ENCODE measurements at places on chromosomes 5 and 9.

- DNase-seq, result no peak
Measured at GRCh38 chr9:125393426-125393825, 131.8 kb downstream of the GAPVD1 start.

- DNase-seq, result no peak
Measured at GRCh38 chr5:546376-546908, 22.2 kb upstream of the SLC9A3 start.

DNA sequence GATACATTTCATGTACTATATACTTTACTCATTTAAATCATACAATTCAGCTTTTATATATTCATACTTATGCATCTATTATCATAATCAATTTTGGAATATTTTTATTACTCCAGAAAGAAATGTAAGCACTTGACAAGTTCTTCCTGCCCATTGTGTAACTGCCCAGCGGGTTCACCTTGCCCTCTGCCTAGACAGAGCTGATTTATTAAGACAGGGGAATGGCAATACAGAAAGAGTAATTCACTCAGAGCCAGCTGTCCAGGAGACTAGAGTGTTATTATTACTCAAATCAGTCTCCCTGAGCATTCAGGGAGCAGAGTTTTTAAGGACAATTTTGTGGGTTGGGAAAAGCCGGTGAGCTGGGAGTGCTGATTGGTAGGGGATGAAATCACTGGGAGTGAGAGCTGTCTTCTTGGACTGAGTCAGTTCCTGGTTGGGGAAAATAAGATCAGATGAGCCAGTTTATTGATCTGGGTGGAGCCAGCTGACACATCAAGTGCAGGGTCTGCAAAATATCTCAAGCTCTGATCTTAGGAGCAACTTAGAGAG, 16.1 kb upstream of the SPIN1 start:
- no peak for DNase-seq

GRCh38 chr5:172223901-172224873, 30.2 kb downstream of the EFCAB9 start:
- DNase-seq, result peak; percentile 33

- peak; percentile 8 for DNase-seq
Measured at GRCh38 chr5:120457839-120458507, 6.1 kb upstream of the PRR16 start.

GRCh38 chr9:34929506-34930102, 28.5 kb upstream of the PHF24 start:
- peak; percentile 9 for DNase-seq

GRCh38 chr9:3576328-3576727, 50.5 kb upstream of the RFX3 start:
- DNase-seq, result no peak

DNA sequence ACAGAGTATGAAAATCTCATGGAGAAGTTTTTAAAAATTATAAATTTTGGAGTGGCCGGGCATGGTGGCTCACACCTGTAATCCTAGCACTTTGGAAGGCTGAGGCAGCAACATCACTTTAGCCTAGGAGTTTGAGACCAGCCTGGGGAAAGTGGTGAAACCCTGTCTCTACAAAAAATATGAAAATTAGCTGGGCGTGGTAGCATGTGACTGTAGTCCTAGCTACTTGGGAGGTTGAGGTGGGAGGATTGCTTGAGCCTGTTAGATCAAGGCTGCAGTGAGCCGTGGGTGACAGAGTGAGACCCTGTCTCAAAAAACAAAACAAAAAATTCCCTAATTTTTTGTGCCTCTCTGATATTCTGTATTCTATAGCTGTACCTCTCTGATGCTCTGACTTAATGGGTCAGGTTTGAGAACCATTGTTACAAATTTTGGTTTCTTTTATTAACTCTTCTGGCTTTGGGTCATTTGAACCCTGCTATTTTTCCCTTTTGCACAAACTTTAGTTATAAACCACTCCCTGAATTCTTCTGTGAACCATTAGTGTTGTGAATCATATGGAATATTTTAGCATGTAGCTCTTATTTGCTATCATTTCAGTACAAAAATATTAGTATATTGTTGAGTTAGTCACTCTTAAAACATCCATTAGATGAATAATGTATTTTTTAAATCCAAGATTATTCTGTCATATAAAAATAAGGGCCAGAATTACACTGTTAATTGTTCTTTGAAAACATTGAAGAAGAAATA, 51.0 kb downstream of the FER start:
- DNase-seq, result no peak

All from stimulated activated CD8-positive, alpha-beta memory T cell treated with anti-CD3 and anti-CD28 coated beads, Interleukin-15, amount 100 ng/mL, for 48 hours (primary cell).